ENCODE measurements at places on chromosomes 13 and 19. TPM values are rescaled to one million over a fixed set of nuclear protein-coding genes. Genes with fewer than 3 reads are reported as not detected.

Gene GRIK5
- not detected for polyA plus RNA-seq

Gene FAM216B
- not detected for polyA plus RNA-seq

Gene SHD
- polyA plus RNA-seq, result 0.42 TPM

Gene MCEMP1
- not detected for polyA plus RNA-seq

Gene FCAR
- polyA plus RNA-seq, result not detected

Gene ITGBL1
- not detected for polyA plus RNA-seq

Gene DHDH
- polyA plus RNA-seq, result 0.91 TPM

Gene CLEC17A
- not detected for polyA plus RNA-seq

Gene ZNF419
- 8.5 TPM for polyA plus RNA-seq

Gene PTGER1
- polyA plus RNA-seq, result 0.24 TPM

Gene BLVRB
- 75.9 TPM for polyA plus RNA-seq

Gene CACNG7
- polyA plus RNA-seq, result not detected

Gene DENND1C
- 0.90 TPM for polyA plus RNA-seq

Gene PSG1
- not detected for polyA plus RNA-seq

Gene MBD3L3
- not detected for polyA plus RNA-seq

Gene KLF5
- 7.1 TPM for polyA plus RNA-seq

Gene C2CD4C
- polyA plus RNA-seq, result not detected

Gene UBE2L5
- polyA plus RNA-seq, result not detected

Gene PCDH20
- polyA plus RNA-seq, result not detected

Gene KIR2DL1
- not detected for polyA plus RNA-seq

Gene MISP3
- 2.5 TPM for polyA plus RNA-seq

Gene SLAIN1
- polyA plus RNA-seq, result 1.8 TPM

All from HepG2 (cell line).